ENCODE measurements at places on chromosomes 4 and X.

DNA sequence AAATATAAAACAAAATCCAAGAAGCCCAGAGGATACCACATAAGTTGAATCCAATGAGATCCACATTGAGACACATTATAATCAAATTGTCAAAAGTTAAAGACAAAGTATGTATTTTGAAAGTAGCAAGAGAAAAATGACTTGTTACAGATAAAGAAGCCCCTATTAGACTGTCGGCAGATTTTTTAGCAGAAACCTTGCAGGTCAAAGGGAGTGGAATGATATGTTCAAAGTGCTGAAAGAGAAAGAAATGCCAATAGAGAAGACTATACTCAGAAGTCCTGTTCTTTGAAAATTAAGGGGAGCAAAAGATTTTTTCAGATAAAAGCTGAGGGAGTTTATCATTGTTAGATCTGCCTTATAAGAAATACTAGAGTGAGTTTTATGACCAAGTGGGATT is 148.9 kb upstream of the EPHA5 start:
- no peak for DNase-seq

- DNase-seq: no peak
Measured at GRCh38 chr4:85861064-85861765, 386.3 kb downstream of the ARHGAP24 start.

DNA sequence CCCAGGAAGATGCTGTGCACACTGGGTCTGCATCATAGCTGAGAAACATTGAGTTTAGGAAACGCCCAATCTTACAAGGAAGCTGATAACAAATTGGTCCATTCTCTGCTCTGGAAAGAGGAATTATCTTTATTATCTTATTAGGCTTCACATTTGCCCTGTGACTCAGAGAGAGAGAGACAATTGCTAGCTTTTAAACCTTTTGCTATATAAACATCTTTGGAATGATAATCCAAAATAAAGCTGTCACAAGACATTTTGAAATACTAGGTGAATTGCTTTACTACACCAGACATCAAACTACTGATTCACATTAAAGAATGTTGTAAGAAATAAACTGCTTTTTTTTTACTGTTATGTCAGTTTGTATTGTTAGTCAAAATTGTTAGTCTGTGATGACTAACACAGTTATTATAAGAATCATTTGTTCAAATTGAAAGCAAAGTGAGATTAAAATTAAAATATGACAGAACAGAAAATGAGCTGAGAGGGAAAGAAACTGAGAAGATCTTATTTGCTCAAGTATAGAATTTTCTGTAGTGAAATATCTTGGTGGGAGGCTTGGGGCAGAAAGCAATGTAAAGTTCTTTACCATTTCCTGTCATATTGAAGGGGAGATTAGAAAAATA is 765.4 kb upstream of the PCDH10 start:
- DNase-seq: no peak

GRCh38 chr4:60384516-60384915 is 815.6 kb upstream of the ADGRL3 start:
- DNase-seq: no peak

- no peak for DNase-seq
Measured at GRCh38 chr4:88738180-88738579, 40.6 kb upstream of the NAP1L5 start.

GRCh38 chrX:103488332-103488731 is 31.0 kb downstream of the RAB40A start:
- DNase-seq: no peak

Data from stimulated activated naive B cell treated with anti-CD40 and anti-IgM and Interleukin-4, amounts not matched to agents 10 μg/mL and 1 μg/mL and 100 μg/mL, for 72 hours (primary cell).